ENCODE measurements at places on chromosomes 4 and X. TPM values are rescaled to one million over a fixed set of nuclear protein-coding genes. Genes with fewer than 3 reads are reported as not detected.

DNA sequence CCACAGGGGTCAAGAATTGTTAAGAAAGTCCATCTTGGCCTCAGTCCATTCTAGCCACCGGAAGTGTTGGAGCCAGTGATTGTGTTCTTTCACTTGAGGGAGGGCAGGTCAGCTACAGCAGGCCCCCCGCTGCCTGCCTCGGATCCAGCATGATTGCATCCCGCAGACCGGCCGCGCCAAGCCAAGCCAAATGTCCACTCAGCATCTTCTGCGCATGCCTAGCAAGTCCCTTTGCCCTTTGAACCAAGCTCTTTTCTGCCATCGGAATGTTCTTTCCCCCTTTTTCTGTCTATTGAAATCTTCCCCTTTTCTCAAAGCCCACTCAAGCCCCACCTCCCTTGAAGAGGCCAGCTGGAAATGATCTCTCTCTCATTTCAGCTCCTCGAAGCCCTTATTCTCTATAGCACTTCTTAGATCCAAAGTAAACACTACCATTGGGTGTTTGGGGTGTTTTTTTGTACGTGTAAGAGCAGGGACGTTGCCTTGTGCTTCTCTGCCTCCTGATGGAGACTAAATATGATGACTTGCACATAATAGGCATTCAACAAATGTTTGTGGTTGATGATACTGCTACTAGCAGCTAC lies 147.8 kb upstream of the BCOR start:
- DNase-seq = no peak

DNA sequence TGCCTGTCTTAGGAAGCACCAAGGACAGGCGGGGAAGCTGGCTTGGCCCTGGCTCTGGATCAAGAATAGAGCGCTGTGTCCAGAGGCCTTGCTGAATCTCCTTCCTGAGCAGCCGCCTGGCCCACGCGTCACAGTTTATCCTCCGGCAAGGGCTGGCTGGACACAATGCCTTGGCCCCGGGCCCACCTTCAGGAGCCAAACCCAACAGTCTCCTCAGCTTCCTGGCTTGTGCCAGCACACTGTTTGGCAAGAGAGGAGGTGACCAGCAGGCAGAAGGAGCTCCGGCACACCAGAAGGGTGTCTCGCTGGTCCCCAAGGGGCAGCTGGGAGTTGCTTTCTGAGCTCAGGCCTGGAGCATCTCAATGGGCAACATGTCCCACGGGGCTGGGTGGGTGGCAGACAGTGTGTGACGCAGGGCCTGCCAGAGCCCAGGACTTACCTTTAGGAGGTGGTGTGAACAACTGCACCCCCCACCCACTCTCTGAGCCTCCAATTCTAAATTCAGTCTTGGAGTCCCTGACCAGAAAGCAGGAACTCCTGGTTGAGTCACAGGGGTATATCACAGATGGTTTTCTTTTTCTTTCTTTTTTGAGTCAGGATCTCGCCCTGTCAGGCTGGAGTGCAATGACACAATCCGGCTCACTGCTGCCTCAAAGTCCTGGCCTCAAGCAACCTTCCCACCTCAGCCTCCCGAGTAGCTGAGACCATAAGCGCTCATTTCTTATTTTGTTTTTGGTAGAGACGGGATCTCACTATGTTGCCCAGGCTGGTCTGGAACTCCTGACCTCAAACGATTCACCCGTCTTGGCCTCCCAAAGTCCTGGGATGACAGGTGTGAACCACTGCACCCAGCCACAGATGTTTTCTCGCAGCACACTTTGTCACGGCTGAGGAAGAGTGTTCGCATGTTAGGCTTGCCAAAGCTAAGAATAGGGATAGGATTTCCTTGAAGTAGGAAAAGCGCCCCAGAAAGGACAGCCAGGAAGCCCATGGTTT lies 361.2 kb downstream of the BCOR start:
- DNase-seq = no peak

- no peak for DNase-seq
Observed at GRCh38 chr4:157242871-157243270, 22.3 kb downstream of the GRIA2 start.

DNA sequence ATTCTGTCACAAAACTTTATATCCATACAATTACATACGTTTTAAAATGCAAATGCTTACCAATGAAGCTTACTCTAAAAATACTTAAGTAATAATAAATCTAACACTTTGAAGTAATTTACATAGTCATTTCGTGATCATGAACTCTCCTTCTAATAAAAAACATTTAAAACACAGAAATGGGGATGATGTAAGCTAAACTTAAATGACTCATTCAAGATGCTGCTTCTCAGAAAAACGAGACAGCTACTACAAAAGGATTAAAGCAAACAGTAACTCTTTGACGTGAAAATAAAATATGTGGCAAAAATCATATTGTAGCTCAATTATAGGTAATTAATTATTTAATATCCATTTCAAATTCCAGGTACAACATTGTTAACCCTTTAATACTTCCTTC lies 148.7 kb downstream of the FGF16 start:
- no peak for DNase-seq

GRCh38 chr4:100420571-100420970 lies 97.3 kb downstream of the EMCN start:
- no peak for DNase-seq

DNA sequence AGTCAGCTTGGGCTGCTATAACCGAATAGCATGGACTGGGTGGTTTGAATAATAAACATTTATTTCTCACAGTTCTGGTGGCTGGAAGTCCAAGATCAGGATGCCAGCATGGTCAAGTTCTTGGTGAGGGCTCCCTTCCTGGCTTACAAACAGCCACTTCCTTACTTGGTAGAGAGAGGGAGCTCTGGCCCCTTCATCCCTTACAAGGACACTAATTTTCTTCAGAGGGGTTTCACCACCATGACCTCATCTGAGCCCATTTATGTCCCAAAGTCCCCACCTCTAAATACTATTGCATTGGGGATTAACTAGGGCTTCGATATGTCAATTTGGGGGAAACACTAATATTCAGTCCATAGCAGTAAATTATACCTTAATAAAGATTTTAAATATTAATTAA lies 61.8 kb downstream of the CLNK start:
- no peak for DNase-seq

DNA sequence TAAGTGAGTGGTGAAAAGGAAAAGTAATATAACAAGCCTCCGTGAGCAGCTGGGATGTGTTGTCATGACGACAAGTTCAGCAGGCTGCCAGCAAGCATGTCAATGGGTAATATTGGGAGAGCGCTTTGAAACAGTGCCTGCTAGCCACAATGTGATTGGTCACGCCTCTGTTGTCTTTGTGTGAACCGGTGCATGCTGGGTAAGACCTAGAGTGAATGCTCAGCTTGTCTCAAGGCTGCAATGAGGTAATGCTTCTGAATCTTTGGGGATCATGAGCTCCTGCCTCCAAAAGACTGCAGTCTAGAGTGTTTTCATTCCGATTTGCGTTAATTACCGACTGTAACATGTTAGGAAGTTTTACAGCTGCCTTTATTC lies 54.9 kb downstream of the STOX2 start:
- DNase-seq = peak; percentile 67

GRCh38 chrX:68725756-68726365 lies 78.4 kb downstream of the STARD8 start:
- DNase-seq = no peak

- DNase-seq = no peak
Observed at GRCh38 chrX:149374751-149375150, 130.4 kb downstream of the IDS start.

GRCh38 chrX:103823591-103823990 lies 8.5 kb downstream of the RAB9B start:
- no peak for DNase-seq

- DNase-seq = no peak
Observed at GRCh38 chr4:139735381-139736273, 70.0 kb downstream of the MGST2 start.

DNA sequence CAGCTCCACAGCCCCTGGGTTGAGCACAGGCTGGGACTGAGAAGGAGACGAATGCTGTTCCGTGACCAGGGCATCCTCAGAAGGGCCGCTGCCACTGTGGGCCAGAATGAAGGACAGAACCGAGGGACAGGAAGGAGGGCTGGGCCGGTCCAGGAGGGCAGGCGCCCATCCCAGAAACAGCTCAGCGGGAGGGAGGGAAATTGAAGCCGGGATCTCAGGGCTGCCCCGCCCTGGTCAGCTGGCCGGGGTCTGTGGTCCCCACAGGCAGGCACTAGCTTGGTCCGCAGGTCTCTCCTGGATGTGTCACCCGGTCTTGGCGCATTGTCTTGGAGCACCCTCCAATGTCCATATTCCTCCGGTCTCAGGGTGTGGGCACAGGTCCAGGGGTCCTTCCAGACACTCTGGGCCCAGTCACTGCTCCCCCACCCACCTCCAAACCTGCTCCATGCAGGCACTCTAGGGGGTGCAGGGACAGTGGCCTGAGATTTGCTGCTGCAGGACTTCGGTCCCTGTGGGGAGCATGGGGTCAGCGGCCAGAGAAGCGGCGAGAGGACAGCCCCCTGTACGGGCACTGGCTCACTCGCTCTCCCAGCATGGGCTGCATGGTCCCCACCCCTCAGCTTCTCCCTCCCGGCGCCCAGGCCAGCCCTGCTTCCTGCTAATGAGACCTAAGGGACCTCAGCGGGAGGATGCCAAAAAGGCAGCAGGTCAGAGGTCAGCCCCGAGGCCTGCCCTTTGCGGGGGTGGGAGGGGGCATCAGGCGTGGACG lies 23.9 kb upstream of the MXD4 start:
- DNase-seq = no peak

DNA sequence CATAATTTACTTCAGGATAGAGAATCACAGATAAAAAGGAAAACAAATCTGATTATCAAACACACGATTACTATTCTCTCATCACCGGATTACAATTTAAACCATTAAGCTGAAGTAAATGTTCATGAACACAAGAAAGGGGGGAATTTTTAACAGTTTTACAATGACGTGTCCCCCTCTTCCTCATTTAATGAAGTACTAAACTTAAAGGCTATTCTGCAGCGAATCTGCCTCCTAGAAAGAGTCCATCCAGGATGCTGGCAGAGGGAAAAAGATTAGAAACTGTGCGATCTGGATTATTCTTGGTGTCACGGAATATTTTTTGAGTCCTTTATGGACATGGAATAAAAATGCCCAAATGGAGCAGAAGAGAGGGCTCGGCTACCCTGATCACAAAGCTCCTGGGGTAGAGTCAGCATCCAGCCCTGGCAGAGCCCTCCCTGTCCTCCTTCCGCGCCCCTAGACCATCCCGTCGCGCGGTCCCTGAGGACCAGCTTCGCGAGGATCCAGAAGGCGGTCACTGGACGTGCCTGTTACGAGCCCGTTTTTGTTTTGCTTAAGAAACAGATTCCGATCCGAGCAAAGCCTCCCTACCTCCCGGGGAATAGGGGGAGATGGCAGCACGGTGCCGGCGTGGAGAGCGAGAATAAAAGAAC lies 1.2 kb downstream of the ELF2 start:
- no peak for DNase-seq

GRCh38 chr4:153997516-153997915 lies 208.6 kb upstream of the SFRP2 start:
- no peak for DNase-seq

- peak; percentile 8 for DNase-seq
Observed at GRCh38 chr4:165175879-165176278, 31.5 kb upstream of the KLHL2 start.

GRCh38 chr4:6542951-6543350 lies 32.0 kb upstream of the MAN2B2 start:
- DNase-seq = no peak

DNA sequence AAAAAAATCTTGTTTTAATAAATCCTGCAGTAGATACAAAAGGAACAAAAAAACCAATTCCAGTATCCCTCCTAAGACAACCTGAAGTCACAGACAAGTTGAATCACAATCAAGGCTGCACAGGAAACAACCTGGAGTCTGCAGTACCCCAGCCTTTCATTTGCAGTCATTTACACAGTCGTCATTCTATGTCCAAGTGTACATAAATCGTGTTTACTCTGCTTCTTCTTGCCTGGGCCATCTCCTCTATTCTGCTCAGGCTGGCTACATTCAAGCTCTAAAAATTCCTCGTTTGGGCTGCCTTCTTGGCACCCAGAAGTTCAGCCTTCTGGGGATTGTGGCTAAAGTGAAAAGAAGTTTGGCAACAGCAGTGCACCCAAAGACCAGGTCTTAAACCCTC lies 37.8 kb downstream of the NALF2 start:
- DNase-seq = no peak

- DNase-seq = no peak
Observed at GRCh38 chr4:89837993-89838390, 1.0 kb upstream of the SNCA start.

GRCh38 chr4:6225469-6225868 lies 25.1 kb upstream of the JAKMIP1 start:
- DNase-seq = no peak

- no peak for DNase-seq
Observed at GRCh38 chr4:34878961-34879360, 1365.4 kb downstream of the ARAP2 start.

DNA sequence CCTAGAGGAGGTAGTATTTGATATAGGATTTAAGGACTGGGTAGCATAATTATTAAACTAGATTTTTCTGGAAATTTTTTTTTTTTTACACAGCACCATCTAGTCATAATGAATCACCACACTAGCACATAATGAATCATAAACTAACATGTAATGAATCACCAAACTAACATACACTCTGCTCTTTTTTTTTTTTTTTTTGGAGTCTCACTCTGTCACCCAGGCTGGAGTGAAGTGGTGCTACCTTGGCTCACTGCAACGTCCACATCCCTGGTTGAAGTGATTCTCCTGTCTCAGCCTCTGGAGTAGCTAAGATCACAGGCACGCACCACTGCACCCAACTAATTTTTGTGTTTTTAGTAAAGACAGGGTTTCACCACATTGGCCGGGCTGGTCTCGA lies 92.5 kb downstream of the FAM13A start:
- no peak for DNase-seq

- DNase-seq = no peak
Observed at GRCh38 chr4:28082686-28083390, 1222.2 kb downstream of the STIM2 start.

DNA sequence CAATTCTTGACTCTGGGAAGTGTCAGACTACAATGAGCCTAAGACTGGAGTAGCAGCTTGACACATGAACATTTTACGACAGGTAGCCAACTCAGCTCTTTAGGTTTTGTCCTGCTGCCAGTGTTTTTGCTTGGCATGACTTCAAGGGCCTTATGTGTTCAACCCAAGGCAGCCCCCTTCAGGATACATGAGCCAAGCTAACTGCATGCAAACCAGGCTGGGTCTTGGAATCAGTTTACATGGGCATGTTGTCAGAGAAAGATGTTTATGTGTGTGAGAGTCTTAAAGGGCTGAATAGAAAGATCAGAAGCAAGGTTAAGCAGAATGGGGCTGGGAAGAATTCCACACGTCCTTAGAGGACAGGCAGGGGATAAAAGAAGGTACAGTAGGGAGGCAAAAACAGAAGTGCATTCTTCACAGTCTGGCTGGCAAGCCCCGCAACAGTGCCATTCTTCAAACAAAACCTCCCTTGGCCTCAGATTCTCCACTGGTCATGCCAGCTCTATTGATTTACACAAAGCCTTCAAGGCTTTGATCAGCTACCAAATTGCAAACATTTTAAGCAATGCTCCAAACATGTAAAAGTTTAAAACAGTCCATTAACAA lies 97.3 kb downstream of the NKX6-1 start:
- DNase-seq = no peak

CENPVL1 gene
- polyA plus RNA-seq = 0.32 TPM

NFKB1 gene
- polyA plus RNA-seq = 27.7 TPM

SHOX gene
- 0.13 TPM for polyA plus RNA-seq

TMEM33 gene
- polyA plus RNA-seq = 43.5 TPM

DMRTC1 gene
- polyA plus RNA-seq = 0.57 TPM

EFHC2 gene
- 9.5 TPM for polyA plus RNA-seq

USP17L30 gene
- not detected for polyA plus RNA-seq

GABRE gene
- polyA plus RNA-seq = 4.6 TPM

GLOD5 gene
- polyA plus RNA-seq = 1.6 TPM

CFAP47 gene
- 0.76 TPM for polyA plus RNA-seq

FAM9A gene
- not detected for polyA plus RNA-seq

MAGEC3 gene
- polyA plus RNA-seq = 0.57 TPM

CTAG1A gene
- polyA plus RNA-seq = not detected
